ENCODE measurements at places on chromosomes 1 and 21. TPM values are rescaled to one million over a fixed set of nuclear protein-coding genes. Genes with fewer than 3 reads are reported as not detected.

The TNFRSF1B gene
- 0.16 TPM for total RNA-seq

The SPRR2A gene
- total RNA-seq: not detected

The TATDN3 gene
- 10.4 TPM for total RNA-seq

The SAMD13 gene
- total RNA-seq: 0.79 TPM

The PGLYRP4 gene
- total RNA-seq: not detected

The RLF gene
- 9.0 TPM for total RNA-seq

The TSACC gene
- 0.70 TPM for total RNA-seq

The UBE2G2 gene
- total RNA-seq: 77.6 TPM

The AMY1C gene
- not detected for total RNA-seq

The SMIM12 gene
- total RNA-seq: 63.2 TPM

The KRTAP8-1 gene
- not detected for total RNA-seq

The PCP4L1 gene
- 0.27 TPM for total RNA-seq

The KRTAP19-1 gene
- not detected for total RNA-seq

The LRRN2 gene
- 0.07 TPM for total RNA-seq

The PCSK9 gene
- total RNA-seq: 0.03 TPM

The CD84 gene
- not detected for total RNA-seq

The LAMB3 gene
- 423 TPM for total RNA-seq

The FMO1 gene
- not detected for total RNA-seq

The IFNGR2 gene
- 36.8 TPM for total RNA-seq

The KCND3 gene
- total RNA-seq: not detected

The KRTAP12-2 gene
- not detected for total RNA-seq

The FCRL6 gene
- 1.5 TPM for total RNA-seq

The SLC37A1 gene
- 5.9 TPM for total RNA-seq

The CHML gene
- 36.4 TPM for total RNA-seq

The CRP gene
- not detected for total RNA-seq

The PROK1 gene
- not detected for total RNA-seq

The CR1L gene
- total RNA-seq: not detected

The EGLN1 gene
- total RNA-seq: 25.8 TPM

The S100A12 gene
- total RNA-seq: not detected

The PDC gene
- not detected for total RNA-seq

The GNG12 gene
- 115 TPM for total RNA-seq

The EFNA3 gene
- 7.0 TPM for total RNA-seq

The RGS1 gene
- total RNA-seq: not detected

The SMPDL3B gene
- total RNA-seq: 0.34 TPM

The COL16A1 gene
- 5.3 TPM for total RNA-seq

Data from HT1080 (cell line).